Activated CD8-positive, alpha-beta T cell treated with anti-CD3 and anti-CD28 coated beads, Interleukin-2, amount 10 ng/mL, durations not matched to agents 7 days and 5 days (primary cell): ENCODE measurements at places on chromosomes 16 and 17. TPM values are rescaled to one million over a fixed set of nuclear protein-coding genes. Genes with fewer than 3 reads are reported as not detected.

The NPIPB8 gene
- total RNA-seq: 1.0 TPM

DNA sequence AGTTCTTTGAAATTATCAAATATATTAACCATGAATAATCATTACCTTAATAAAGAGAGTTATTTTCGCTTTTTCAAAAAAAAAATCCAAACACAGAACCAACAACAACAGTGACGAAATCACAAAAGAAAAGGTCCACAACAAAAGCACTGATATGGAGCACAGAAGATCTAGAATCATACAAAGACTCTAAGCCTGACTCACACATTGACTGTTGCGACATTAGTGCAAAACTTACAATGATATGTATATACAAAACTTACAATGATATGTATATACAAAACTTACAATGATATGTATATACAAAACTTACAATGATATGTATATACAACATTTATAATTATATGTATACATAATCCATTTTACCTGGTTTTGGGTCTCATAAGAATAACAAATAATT is 117.7 kb downstream of the USP22 start:
- H3K27ac ChIP-seq: no peak overlapping the region
- H3K4me1 ChIP-seq: peaks cover 2% of the 10 kb centered on the region
- no peak for DNase-seq
- H3K36me3 ChIP-seq: no peaks in the 10 kb centered on the region
- peaks cover 26% of the 10 kb centered on the region for H3K27me3 ChIP-seq

- H3K4me1 ChIP-seq: no peaks in the 10 kb centered on the region
- no peak overlapping the region for H3K27ac ChIP-seq
- H3K27me3 ChIP-seq: no peaks in the 10 kb centered on the region
- no peaks in the 10 kb centered on the region for H3K36me3 ChIP-seq
These were observed 90.8 kb downstream of the SDR42E1 start for GRCh38 chr16:81920498-81920897.

GRCh38 chr17:6996256-6997011 is 585 bp downstream of the ALOX12 start:
- H3K4me1 ChIP-seq: no peaks in the 10 kb centered on the region
- H3K4me3 ChIP-seq: no peak overlapping the region
- peaks cover 35% of the 10 kb centered on the region for H3K36me3 ChIP-seq
- no peaks in the 10 kb centered on the region for H3K27me3 ChIP-seq

The RBFOX1 gene
- not detected for total RNA-seq

The TPSD1 gene
- total RNA-seq: not detected

DNA sequence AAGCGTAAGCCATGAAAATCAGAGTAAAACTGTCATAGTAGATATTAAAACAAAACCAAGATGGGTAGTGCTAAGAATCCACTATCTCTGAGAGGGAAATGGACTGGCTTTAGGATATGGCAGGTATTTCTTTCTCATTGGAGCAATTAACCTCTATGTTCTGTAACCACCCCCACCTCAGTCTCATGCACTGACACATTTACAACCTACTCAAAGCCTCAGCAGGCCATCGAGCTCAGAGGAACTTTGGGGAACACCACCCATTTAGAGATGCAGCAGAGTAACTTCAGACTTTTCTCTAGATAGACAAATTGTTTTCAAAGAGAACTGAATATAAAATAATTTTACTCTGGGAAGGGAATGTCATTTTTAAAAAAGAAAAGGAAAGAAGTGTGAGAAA is 615.8 kb upstream of the ZFHX3 start:
- H3K27ac ChIP-seq: no peak overlapping the region
- no peak for DNase-seq
- H3K4me1 ChIP-seq: no peaks in the 10 kb centered on the region
- H3K27me3 ChIP-seq: no peaks in the 10 kb centered on the region

DNA sequence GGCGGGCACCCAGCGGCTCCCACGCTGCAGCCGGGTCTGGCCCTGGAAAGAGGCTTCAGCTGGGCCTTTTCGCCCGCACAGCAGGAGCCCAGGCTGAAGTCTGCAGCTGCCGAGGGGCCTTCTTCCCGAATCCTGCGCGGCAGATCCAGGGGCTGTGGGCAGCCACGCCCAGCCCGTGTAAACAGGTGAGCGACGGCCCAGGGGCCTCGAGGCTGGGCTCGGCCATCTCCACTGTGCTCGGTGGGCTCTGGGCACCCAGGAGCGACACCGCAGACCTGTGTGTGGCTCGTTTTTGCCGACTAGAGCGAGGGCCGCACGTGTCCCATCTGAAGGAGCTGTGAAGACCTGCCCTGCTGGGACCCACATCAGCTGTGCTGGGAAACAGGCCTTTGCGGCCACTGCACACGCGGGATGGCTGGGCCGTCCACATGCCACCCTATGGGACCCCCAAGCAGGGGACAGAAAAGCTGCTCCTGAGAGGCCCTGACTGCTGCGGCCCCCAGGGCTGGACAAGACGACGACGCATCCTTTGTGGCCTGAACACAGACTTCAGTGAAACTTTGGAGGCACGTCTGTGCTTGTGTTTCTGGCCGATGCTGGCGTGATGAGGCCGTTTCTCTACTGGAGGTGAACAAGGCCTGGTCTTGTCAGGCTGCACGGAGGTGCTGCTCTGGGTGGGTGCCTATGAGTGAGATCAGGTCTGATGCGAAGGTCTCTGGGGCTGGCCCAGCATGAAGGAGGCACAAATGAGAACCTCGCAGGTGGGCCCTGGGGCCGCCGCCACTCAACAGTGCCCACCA is 5.2 kb upstream of the APRT start:
- no peaks in the 10 kb centered on the region for H3K36me3 ChIP-seq
- no peak overlapping the region for H3K4me3 ChIP-seq
- no peak overlapping the region for H3K27ac ChIP-seq
- peaks cover 8% of the 10 kb centered on the region for H3K4me1 ChIP-seq
- H3K27me3 ChIP-seq: no peaks in the 10 kb centered on the region
- DNase-seq: no peak

The CD19 gene
- 0.52 TPM for total RNA-seq

The GPR179 gene
- total RNA-seq: 0.08 TPM

DNA sequence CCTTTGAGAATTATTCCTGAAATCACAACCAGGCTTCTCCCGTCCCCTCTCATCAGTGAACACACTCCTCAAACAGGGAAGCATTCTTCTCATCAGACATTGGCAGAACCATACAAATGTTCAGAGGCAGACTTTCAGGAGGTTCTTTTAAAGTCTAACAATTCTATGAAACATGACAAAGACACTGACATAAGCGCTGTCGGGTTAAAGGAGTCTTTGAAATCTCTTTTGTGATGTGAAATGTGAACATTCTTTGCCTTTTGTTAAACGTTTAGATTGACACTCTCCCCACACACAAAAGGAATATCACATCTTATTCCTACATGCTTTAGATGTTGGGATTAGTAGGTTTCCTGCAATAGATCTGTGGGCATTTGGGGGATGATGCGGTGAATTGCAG is 63.9 kb downstream of the NETO2 start:
- no peak overlapping the region for H3K4me3 ChIP-seq
- H3K27ac ChIP-seq: no peak overlapping the region
- H3K4me1 ChIP-seq: no peaks in the 10 kb centered on the region
- H3K27me3 ChIP-seq: no peaks in the 10 kb centered on the region
- H3K36me3 ChIP-seq: no peaks in the 10 kb centered on the region

GRCh38 chr16:56475201-56475600 is 23.8 kb downstream of the OGFOD1 start:
- no peaks in the 10 kb centered on the region for H3K27me3 ChIP-seq
- no peak overlapping the region for H3K4me3 ChIP-seq
- H3K27ac ChIP-seq: no peak overlapping the region

The SLC22A31 gene
- not detected for total RNA-seq

DNA sequence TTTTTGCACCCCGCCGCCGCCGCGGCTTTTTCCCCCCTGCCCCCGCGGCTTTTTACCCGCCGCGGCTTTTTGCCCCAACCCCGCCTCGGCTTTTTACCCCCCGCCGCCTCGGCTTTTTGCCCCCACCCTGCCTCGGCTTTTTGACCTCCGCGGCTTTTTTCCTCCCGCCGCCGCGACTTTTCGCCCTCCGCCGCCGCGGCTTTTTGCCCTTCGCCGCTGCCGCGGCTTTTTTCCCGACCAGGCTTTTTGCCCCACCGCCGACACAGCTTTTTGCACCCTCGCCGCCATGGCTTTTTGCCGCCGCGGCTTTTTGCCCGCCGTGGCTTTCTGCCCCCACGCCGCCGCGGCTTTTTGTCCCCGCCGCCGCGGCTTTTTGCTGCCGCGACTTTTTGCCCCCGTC is 137.0 kb upstream of the TP53TG3D start:
- no peak overlapping the region for H3K27ac ChIP-seq
- peak overlapping the region; percentile 22 for H3K4me3 ChIP-seq
- DNase-seq: no peak
- H3K27me3 ChIP-seq: peaks cover 10% of the 10 kb centered on the region

- DNase-seq: no peak
- peaks cover 19% of the 10 kb centered on the region for H3K4me1 ChIP-seq
- no peak overlapping the region for H3K27ac ChIP-seq
- no peaks in the 10 kb centered on the region for H3K27me3 ChIP-seq
These were observed 18.5 kb upstream of the HEXD start for GRCh38 chr17:82399601-82400101.

The CTF1 gene
- total RNA-seq: 0.34 TPM

DNA sequence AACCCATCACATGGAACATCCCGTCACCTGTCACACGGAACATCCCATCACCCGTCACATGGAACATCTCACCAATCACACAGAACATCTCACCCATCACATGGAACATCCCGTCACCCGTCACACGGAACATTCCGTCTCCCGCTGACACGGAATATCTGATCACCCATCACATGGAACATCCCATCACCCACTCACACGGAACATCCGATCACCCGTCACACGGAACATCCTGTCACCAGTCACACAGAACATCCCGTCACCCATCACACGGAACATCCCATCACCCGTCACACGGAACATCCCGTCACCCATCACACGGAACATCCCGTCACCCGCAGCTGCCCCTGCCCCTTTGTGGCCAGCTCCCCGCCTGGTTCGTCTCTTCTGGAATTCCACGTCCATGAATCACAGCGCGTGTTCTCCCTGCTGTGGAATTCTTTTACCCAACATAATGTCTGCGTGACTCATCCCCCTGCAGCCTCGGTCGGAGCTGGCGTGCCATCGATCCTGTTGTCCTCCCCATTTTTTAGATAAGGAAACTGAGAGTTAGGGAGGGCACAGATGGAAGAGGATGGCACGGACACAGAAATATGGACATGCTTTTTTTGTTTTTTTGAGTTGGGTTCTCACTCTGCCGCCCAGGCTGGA is 5.6 kb downstream of the CPNE7 start:
- H3K4me1 ChIP-seq: peaks cover 1% of the 10 kb centered on the region
- no peaks in the 10 kb centered on the region for H3K36me3 ChIP-seq
- no peak overlapping the region for H3K27ac ChIP-seq
- DNase-seq: no peak
- H3K27me3 ChIP-seq: peaks cover 5% of the 10 kb centered on the region

- H3K4me3 ChIP-seq: no peak overlapping the region
- H3K27ac ChIP-seq: no peak overlapping the region
- no peaks in the 10 kb centered on the region for H3K36me3 ChIP-seq
- DNase-seq: no peak
- peaks cover 4% of the 10 kb centered on the region for H3K27me3 ChIP-seq
- H3K4me1 ChIP-seq: no peaks in the 10 kb centered on the region
These were observed 31.3 kb downstream of the SCNN1G start for GRCh38 chr16:23213831-23214230.
